ENCODE measurements at places on chromosomes 6 and 20.

DNA sequence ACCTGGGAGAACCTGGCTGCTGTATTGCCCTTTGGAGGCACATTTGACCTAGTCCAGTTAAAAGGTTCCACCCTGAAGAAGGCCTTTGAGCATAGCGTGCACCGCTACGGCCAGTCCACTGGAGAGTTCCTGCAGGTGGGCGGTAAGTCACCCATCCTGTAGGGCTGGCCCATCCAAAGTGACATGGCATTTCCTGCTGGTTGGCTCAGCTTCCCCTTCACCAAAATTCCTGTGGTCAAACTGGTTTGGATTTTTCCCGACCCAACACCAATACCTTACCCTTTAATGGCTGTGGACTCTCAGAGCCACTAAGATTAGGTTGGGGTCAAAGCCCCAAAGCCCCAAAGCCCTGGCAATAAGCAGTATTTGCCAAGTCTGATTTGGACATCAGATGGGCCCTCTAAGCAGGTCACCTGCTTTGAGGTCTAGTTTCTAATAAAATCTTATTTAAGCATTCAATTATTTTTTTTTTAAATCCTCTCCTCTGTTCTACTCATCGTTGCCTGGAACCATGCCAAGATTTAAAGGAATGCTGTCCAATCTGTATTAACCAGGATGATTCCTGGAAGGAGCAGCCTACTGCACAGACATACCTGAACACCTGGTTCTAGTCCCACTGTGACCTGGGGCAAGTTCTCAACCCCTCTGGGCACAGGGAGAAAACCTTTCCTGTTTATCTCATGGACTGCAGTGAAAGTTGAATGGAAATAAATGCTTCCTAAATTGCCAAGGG lies 40.8 kb downstream of the NT5E start:
- no peak for DNase-seq

GRCh38 chr6:35487658-35488516 lies 9.0 kb downstream of the TEAD3 start:
- no peak for DNase-seq

DNA sequence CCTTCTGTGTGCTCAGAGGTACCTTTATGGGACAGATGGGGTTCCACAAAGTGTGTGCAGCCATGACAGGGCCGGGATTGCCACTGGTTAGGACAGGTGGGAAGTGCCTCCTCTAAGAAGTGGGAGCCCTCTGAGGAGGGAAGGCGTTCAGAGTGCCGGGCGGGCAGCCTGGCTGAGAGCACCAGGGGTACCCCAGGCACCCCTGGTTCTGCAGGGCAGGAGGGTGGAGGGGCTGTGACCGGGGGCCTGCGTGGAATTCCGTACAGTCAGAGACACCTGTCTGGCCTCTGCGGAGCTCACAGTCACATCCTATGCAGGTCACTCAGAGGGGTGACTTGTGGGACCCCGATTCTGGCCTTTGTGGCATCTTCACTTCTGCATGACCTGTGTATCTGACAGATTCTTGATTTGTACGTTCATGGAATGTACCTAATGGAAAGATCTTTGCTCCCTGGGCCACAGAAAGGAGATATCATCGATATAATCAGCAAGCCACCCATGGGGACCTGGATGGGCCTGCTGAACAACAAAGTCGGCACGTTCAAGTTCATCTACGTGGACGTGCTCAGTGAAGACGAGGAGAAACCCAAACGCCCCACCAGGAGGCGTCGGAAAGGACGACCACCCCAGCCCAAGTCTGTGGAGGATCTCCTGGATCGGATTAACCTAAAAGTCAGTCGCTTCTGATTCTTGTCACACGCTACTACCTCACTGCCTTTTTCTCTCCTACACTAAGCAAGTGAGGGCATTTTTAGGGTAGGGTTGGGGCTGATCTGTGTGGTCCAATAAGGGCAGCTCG lies 190.9 kb downstream of the SASH1 start:
- no peak for DNase-seq

DNA sequence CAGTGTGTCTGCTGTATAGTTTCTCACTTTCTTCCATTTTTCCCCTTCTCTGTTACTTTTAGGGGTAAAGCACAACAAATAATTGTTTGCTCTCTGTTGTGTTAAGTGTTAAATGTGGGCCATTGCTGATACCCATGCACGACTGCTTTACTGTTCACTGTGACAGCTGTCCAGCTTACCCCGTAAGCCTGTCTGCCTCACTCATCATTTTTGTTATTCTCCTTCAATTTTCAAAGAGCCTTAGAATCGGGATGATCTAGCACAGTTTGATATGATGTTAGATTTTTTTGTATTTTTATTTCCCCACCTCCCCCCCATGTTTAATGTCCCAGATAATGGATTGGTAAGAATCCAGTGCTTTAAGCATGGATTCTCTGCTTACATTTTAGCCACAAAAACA lies 41.2 kb upstream of the MLIP start:
- DNase-seq, result no peak

DNA sequence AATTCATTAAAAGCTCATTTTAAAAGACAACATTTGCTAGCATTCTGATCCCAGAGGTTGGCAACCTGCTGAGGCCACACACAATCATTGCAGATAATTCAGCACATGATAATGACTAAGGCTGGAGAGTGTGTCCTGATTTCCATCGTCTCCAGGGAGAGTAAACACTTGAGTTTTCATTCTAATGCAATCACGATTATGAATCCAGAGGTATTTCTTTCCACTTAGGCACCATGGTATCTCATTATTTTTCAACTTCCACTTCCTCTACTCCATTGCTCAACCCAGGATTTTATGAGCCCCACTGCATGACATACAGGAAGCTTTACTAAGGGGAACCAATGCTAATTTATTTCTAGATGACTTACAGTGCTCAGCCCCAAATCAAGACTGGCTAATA lies 273.8 kb upstream of the AGPAT4 start:
- no peak for DNase-seq

GRCh38 chr6:16548121-16548520 lies 213.1 kb downstream of the ATXN1 start:
- DNase-seq, result no peak

DNA sequence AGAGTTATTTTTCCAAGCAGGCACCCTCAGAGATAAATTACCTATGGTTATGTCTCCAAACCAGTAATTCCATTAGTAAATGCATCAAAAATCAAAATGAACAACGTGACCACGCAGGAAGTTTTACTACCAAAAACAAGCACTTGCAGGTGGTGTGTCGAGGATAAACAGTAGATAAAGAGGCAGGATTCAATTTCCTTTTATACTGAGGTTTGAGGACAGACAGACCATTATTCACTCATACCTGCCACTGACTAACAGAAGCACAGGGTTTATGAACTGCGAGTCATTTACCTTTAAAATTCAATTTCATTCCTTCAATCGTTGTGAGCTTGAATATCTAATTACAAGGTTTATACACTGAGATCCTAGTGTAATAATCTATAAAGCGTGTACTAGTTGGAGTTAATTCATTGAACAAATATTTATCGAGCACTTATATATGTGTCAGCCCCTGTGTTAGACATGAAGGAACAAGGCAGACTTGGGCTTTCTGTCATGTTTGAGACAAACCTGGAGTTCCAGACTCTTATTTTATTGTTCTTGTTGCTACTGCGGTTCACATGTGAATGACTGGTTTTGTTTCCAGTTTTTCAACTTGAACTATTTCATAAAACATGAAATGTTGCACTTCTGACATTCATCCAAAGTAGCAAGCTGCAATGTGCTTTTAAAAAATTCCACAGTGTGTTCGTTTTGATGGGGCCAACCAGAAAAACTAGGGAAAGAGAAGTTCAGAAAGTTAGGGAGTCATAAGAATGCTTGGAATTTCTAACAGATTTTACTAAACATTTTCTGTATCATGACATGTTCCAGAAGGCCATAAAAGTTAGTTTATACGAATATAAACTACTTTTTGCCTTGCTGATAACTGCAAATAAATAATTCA lies 205.6 kb downstream of the UST start:
- no peak for DNase-seq

- no peak for DNase-seq
Observed at GRCh38 chr6:4635666-4636065, 140.5 kb upstream of the CDYL start.

DNA sequence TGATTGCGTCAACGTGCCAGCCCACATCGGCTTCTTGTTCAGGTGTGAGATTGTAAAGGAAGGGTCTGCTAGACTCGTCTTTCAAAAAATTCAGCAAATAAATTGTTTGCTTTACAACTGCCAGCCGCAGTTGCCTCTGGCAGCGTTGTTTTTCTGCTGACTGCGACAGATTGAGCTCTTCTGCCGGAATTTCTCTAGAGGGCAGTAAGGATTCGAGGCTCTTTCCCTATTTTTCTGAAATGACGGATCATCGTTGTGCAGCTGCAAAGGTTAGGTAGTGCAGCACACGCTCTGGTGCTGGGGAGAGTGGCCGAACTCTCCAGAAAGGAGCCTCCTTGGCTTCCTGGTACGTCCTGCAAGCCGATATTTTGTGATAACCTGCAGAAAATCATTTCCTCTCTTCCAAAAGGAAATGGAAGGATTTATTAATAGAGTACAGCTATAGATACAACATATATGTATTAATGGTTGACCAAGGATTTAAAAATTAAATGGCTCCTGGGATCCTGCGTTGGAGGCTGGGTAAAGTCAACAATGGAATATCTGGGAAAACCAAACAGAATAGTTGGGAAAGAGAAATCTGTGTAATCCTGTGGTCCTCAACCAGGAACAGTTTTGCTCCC lies 121.9 kb upstream of the ZFP64 start:
- DNase-seq, result no peak

All from CD4-positive, alpha-beta T cell treated with Interleukin-15 for 4 hours (primary cell).